ENCODE measurements at places on chromosomes 6 and 20. TPM values are rescaled to one million over a fixed set of nuclear protein-coding genes. Genes with fewer than 3 reads are reported as not detected.

PPIL6 gene
- total RNA-seq = 5.2 TPM

- H3K4me3 ChIP-seq = peak overlapping the region; percentile 61
- peaks cover 7% of the 10 kb centered on the region for H3K36me3 ChIP-seq
- peaks cover 22% of the 10 kb centered on the region for H3K4me1 ChIP-seq
- H3K27ac ChIP-seq = peak overlapping the region; percentile 100
- H3K27me3 ChIP-seq = no peaks in the 10 kb centered on the region
Measured at GRCh38 chr6:32969685-32970412, 1.5 kb downstream of the BRD2 start.

CEP85L gene
- 5.7 TPM for total RNA-seq

PRPF6 gene
- 49.1 TPM for total RNA-seq

TDP2 gene
- total RNA-seq = 26.2 TPM

GRCh38 chr6:113317442-113317841 lies 539.7 kb upstream of the MARCKS start:
- H3K36me3 ChIP-seq = no peaks in the 10 kb centered on the region
- DNase-seq = no peak
- H3K27ac ChIP-seq = no peak overlapping the region
- no peaks in the 10 kb centered on the region for H3K27me3 ChIP-seq
- H3K4me3 ChIP-seq = no peak overlapping the region

FKBP1C gene
- 0.44 TPM for total RNA-seq

GRCh38 chr20:11582060-11582459 lies 335.6 kb upstream of the BTBD3 start:
- H3K36me3 ChIP-seq = no peaks in the 10 kb centered on the region
- no peak overlapping the region for H3K4me3 ChIP-seq
- no peaks in the 10 kb centered on the region for H3K27me3 ChIP-seq

GRCh38 chr6:166041277-166041676 lies 126.4 kb downstream of the TBXT start:
- H3K36me3 ChIP-seq = no peaks in the 10 kb centered on the region
- H3K4me1 ChIP-seq = no peaks in the 10 kb centered on the region
- no peaks in the 10 kb centered on the region for H3K27me3 ChIP-seq
- no peak for DNase-seq

DNA sequence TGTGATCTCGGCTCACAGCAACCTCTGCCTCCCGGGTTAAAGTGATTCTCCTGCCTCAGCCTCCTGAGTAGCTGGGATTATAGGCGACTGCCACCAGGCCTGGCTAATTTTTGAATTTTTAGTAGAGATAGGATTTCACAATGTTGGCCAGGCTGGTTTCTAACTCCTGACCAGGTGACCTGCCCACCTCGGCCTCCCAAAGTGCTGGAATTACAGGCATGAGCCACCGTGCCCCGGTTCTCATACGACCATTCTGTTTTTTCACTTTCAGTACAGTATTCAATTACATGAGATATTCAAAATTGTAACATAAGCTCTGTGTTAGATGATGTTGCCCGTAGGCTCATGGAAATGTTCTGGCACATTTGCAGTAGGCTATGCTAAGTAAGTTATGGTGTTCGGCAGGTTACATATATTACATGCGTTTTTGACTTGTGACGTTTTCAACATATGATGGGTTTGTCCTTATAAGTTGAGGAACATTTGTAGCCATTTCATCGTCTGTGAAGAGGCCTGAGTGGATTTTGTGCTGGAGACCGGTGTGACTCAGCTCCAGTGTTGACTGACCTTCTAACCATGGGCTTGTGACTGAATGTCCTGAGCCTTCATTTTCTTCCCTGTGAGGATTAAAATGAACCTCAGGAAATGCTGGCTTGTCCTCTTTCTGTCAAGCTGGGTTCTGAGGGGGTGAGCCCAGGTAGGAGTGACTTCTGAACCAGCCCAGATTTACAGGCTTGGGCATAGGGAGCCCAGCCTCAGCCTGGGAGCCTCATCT lies 12.2 kb downstream of the PPARD start:
- no peak for DNase-seq
- peaks cover 72% of the 10 kb centered on the region for H3K36me3 ChIP-seq
- H3K4me3 ChIP-seq = no peak overlapping the region
- peaks cover 16% of the 10 kb centered on the region for H3K4me1 ChIP-seq
- H3K27ac ChIP-seq = no peak overlapping the region
- H3K27me3 ChIP-seq = no peaks in the 10 kb centered on the region

USP49 gene
- total RNA-seq = 1.2 TPM

DNA sequence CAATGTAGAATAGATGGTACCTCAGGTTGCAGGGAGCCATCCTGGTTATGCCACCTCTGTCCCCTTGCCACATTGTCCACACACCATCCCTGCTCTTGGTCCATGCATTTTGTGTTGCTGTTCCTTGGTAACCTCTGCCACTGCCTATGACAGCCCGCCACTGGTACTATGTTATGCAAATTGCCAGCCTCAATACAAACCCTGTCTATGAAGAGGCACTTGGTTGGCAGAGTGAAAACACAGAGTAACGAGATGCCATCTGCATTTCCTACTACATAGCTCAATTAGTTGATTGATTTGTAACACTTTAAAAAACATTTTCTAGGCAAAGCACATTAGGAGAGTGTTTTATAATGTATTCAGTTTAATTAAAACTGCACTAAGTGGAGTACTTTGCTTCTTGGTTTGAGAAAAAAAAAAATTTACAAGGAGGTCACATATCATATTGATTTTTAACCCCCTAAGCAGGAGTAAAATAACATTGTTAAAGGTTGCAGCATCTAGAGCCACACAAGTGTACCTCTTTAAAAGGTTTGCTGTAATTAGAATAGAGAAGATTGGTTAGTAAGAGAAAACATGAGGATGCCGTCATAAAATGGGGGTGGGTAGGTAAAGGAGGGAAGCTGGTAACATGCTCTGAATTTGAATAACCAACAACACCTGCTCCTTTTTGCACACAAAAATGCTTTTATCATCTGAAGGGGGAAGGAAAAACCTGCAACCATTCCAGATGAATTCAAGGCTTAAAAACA lies 817.1 kb downstream of the KIF16B start:
- no peak overlapping the region for H3K27ac ChIP-seq
- no peak overlapping the region for H3K4me3 ChIP-seq
- no peak for DNase-seq
- no peaks in the 10 kb centered on the region for H3K4me1 ChIP-seq
- no peaks in the 10 kb centered on the region for H3K36me3 ChIP-seq

DNA sequence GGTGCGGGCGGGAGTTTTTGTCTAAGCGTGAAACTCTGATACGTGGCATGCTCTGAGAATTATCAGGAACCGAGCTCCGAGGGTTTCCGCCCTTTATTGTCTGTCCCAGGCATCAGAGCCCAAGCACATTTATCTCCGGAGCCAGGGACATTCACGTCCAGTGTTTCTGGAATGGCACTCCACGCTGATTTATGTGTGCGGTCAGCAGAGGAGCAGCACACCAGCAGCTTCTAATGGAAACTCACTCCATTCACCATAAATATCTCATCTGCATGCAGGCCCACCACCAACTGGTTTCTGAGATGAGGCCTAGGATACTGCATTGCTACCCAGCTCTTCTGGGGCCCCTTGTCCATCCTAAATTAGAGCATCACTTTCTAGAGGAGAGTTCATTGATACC lies 51.9 kb upstream of the SYNDIG1 start:
- H3K27ac ChIP-seq = no peak overlapping the region
- H3K27me3 ChIP-seq = no peaks in the 10 kb centered on the region
- H3K4me3 ChIP-seq = no peak overlapping the region
- DNase-seq = no peak

GRCh38 chr6:147132889-147133288 lies 71.3 kb upstream of the STXBP5 start:
- no peak overlapping the region for H3K4me3 ChIP-seq
- H3K27me3 ChIP-seq = no peaks in the 10 kb centered on the region
- no peak overlapping the region for H3K27ac ChIP-seq
- H3K36me3 ChIP-seq = no peaks in the 10 kb centered on the region
- DNase-seq = no peak

GRCh38 chr6:113339209-113339608 lies 517.9 kb upstream of the MARCKS start:
- no peaks in the 10 kb centered on the region for H3K27me3 ChIP-seq
- no peaks in the 10 kb centered on the region for H3K36me3 ChIP-seq
- H3K27ac ChIP-seq = no peak overlapping the region
- H3K4me3 ChIP-seq = no peak overlapping the region

WRNIP1 gene
- total RNA-seq = 35.5 TPM
